ENCODE measurements at places on chromosomes 7 and 10.

DNA sequence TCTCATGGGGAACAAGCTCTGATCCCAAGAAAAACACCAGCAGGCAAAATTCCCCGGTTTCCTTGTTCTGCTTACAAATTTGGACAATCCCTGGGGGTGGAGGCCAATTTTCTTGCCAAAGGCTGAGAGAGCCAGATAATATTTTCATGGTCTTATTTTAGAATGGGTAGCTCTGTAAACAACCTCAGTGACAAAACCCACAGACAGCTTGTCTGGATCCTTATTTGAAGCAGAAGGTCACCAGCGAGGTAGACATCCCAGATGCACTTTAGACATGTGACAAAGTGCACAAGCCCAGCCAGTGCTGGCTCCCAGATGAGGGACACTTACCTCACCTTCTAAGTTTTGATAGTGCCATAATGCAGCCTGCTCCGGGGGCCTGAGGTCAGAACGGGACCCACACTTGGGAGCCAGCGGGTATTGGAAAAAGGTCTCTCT lies 102.6 kb upstream of the DDC start:
- DNase-seq: no peak

GRCh38 chr10:103911021-103911459 lies 6.9 kb downstream of the STN1 start:
- peak; percentile 81 for DNase-seq

- DNase-seq: no peak
Observed at GRCh38 chr10:78813998-78814399, 254.8 kb upstream of the ZMIZ1 start.

DNA sequence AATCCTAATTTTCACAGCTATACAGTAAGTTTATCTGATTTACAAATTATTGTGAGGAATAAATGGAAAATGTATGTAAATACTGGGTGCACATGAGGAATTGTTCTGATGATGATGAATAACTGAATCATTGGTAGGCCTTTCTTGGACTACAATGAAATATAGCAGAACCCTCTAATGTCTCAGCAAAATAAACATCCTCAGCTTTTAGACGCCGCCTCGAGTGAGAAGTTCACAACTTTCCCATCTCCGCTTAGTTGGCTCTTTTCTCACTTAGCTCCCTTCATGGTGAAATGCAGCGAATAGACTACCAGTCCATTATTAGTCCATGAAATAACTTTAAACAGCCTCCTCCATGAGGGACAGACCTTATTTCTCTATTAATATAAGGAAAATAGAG lies 182.3 kb downstream of the BICC1 start:
- no peak for DNase-seq

DNA sequence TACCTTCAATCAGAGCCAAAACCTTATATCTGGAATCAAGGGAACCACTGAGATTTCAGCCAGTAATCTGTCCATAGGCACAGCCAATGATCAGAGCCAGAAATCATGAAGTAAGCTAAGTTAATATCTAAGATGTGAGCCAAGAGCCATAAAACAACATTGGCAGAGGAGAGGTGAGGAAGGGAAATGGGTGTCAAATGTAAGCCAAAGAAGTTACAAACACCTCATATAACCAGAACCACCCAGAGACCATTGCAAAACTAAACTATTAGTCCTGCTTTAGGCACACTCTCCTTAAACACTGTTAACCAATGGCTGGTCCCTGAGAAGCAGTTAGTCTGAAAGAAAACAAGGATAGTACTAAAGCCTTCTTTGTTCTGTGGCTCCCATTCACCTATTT lies 173.1 kb downstream of the HPSE2 start:
- no peak for DNase-seq

GRCh38 chr10:28118985-28119628 lies 120.2 kb upstream of the ODAD2 start:
- no peak for DNase-seq

Data from CD4-positive, alpha-beta T cell treated with Interleukin-6 at 100 ng/mL for 8 hours (primary cell).